Colonic mucosa (tissue), 4 donors: ENCODE measurements at places on chromosomes 2 and 18. TPM values are rescaled to one million over a fixed set of nuclear protein-coding genes. Genes with fewer than 3 reads are reported as not detected.

Gene SERPINB10
- total RNA-seq = not detected

Gene STK25
- 144 TPM for total RNA-seq

Gene ATOH8
- 2.5 TPM for total RNA-seq

Gene TNFRSF11A
- 80.6 TPM for total RNA-seq

Gene NEU2
- total RNA-seq = not detected

Gene EVA1A
- total RNA-seq = 0.25 TPM

GRCh38 chr2:118443596-118443995, 355.3 kb downstream of the INSIG2 start:
- no peak for DNase-seq

GRCh38 chr18:51946946-51947345, 393.1 kb upstream of the DCC start:
- no peak for DNase-seq

- no peak for DNase-seq
Measured at GRCh38 chr18:66621816-66622576, 18.1 kb upstream of the CDH19 start.

GRCh38 chr2:105545730-105546627, 147.1 kb upstream of the FHL2 start:
- peak; percentile 78 for DNase-seq

DNA sequence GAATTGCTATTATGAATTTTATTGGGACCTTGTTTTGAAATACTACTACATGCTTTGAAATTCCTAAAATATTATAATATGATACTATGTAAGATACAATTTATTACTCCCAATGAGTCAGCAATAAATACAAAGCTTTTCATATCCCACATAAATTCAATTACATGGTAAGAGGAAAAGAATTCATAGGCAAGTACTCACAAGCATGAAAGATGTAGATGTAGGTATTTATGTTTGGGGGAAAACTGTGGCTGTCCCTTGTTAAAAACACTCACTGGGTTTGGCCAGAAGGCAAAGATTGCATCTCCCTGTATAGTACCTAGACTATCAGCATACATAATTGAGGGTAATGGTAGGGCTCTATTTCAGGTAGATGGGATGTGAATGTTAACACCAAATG, 90.4 kb downstream of the MBD2 start:
- no peak for DNase-seq

GRCh38 chr2:241730671-241731293, 3.6 kb upstream of the D2HGDH start:
- DNase-seq = no peak

DNA sequence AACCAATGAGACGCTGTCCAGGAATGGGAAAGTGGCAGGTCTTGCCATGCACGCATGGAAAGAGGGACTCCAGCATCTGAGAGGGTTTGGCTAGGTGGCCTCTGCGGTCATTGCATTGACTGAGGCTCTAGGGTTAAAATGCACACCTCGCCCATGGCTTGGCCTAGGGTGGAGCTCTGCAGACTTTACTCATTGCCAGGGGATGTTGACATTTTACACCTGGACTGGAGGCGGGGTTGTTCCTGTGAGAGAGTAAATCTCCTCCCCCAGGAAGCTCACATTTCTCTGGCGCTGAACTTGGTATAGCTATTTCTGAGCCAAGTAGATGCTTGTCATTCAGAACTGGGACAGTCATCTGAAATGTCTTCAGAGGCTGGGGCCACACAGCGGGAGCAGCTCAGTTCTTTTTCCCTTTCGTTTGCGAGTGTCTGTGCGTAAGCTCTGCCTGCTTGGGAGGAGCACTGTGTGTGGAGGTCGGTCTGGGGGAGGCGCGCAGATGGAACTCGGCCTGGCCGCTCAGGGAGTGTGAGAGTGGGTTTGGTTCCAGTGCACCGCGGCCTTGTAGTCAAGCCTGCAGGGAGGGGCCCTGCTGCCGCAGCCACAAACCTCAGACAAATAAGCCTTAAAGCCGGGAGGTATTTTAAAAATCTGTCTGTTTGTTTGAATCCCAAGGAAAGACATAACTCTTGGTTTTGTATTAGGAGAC, 76.5 kb downstream of the LPIN1 start:
- DNase-seq = peak; percentile 79

DNA sequence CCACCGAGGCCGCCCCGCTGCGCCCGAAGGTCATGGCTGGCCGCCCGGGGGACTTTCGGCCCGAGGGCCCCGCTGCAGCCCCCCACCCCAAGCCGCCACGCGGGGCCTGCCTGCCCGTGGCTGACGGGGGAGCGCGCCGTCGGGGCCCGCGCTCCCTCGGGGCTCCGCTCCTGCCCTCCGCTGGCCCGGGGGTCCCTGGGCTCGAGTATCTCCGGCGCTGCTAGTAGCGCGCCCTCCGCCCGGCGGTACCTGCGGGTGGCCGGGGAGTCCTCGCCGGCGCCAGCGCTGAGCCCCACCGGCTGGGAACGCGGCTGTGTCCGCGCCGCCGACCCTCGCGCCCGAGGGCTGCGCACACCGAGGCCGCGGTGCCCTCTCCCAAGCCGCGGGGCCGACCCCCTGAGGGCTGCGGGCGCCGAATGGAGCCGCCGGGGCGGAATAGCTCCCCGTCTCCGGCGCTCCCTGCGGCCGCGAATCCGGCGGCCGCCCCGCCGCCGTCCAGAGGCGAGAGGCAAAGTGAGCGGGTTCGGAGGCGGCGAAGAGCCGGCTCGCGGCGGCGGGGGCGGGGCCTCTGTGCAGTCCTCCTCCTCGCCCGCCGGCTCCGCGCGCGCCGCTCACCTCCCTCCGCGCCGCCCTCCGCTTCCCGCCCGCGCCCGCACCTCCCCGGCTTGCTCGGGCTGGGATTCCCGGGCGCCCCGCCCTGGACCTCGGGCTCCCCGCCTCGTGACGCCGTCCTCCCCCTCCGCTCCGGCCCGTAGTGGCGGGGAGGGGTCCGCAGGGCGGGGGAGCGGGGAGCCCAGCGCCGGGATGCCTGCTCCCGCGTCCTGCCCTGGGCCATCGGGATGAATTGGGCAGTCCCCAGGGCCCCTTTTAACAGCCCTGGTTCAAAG, at the start of gene KCNG3:
TSS of gene KCNG3 (minus strand) at position 515 of the 887 bp plus-strand sequence. CDS start at position 34, 481 bp downstream.
- peak; percentile 79 for DNase-seq

DNA sequence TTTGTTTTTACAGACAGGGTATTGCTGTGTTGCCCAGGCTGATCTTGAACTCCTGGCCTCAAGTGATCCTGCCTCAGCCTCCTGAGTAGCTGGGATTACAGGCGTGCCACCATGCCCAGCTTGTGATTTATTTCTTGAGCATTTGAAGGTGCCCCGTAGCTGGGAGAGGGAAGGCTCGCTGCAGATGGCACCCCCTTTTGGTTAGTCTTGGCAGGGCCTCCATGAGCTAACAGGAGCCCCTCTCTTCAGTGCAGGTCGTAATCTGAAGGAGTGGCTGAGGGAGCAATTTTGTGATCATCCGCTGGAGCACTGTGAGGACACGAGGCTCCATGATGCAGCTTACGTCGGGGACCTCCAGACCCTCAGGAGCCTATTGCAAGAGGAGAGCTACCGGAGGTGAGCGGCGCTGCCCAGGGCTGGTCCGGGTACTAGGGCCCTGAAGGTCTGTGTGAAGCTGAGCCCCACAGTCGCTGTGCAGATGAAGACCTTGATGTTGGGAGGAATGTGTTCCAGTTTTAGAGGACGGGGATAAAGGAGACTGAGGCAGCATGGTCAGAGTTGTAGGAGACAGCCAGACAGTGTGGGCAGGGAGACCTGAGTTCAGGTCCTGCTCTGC, 6.7 kb downstream of the ASB1 start:
- no peak for DNase-seq

- no peak for DNase-seq
Measured at GRCh38 chr2:127661949-127662510, 13.3 kb downstream of the LIMS2 start.

- peak; percentile 75 for DNase-seq
Measured at GRCh38 chr2:157329524-157329923, 3.9 kb upstream of the ERMN start.

DNA sequence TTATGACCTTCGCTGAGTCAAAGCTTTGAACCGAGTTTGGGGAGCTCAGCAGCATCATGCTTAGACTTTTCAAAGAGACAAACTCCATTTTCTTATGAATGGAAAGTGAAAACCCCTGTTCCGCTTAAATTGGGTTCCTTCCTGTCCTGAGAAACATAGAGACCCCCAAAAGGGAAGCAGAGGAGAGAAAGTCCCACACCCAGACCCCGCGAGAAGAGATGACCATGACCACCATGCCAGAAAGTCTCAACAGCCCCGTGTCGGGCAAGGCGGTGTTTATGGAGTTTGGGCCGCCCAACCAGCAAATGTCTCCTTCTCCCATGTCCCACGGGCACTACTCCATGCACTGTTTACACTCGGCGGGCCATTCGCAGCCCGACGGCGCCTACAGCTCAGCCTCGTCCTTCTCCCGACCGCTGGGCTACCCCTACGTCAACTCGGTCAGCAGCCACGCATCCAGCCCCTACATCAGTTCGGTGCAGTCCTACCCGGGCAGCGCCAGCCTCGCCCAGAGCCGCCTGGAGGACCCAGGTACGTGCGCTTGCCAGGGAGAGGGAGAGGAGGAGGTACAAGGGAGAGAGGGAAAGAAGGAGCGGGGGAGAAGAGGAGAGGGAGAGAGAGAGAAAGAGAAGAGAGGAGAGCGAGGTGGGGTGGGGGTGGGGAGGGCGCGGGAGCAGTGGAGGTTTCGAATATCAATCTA, at the start of gene DLX1:
TSS of gene DLX1 (plus strand) at position 48 of the 700 bp plus-strand sequence. CDS start at position 219, 171 bp downstream.
- DNase-seq = peak; percentile 19

GRCh38 chr2:19649142-19649541, 252.6 kb downstream of the TTC32 start:
- DNase-seq = no peak

DNA sequence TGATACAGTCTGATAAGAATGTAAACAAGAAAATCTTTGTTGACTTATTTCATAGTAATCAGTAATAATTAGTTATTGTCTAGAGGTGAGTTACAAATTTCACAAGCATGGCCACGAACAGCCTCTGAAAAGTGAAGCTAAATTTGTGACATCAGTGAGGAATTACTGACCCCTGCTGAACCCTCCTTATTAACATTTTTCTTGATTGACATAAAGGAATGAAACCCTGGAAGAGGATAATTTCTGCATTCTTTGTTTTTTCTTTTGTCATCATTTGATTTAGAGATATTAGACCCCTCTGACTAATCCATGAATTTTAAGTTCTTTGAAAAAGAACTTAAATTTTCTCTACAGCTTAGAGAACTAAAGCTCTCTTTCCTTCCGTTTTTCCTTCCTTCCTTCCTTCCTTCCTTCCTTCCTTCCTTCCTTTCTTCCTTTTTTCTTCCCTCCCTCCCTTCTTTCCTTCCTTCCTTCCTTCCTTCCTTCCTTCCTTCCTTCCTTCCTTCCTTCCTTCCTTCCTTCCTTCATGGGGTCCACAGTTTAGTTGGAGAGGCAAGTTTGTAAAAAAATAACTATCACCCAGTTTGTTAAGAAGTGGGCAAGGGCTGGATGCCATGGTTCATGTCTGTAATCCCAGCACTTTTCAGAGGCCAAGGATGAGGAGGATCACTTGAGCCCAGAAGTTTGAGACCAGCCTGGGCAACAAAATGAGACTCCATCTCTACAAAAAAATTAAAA, 387.0 kb downstream of the MTX2 start:
- no peak for DNase-seq

DNA sequence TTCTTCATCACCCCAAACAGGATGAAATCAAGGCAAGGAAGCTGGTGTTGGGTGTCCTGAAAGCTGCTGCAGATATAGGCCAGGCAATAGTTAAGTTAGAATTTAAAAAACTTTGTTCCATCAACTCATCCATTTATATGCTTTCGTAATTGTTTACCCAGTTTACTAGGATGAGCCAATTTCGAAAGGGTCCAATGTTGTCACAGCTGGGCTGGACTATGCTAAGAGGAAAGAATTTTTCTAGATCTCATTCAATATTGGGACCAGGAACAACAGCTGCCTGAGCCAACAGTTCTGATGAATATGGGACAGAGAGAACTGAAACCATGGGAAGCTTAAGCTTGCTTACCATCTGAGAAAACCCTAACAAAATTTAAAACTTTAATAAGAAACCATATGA, 21.6 kb upstream of the SP3 start:
- DNase-seq = no peak

- DNase-seq = no peak
Measured at GRCh38 chr2:68653034-68653433, 9.7 kb downstream of the PROKR1 start.

GRCh38 chr2:890791-891190, 59.9 kb upstream of the SNTG2 start:
- no peak for DNase-seq

GRCh38 chr2:206790311-206790935, 25.0 kb downstream of the FASTKD2 start:
- no peak for DNase-seq

- peak; percentile 77 for DNase-seq
Measured at GRCh38 chr2:217713395-217714286, 289.2 kb downstream of the TNS1 start.
